ENCODE measurements at places on chromosomes 7 and 10.

DNA sequence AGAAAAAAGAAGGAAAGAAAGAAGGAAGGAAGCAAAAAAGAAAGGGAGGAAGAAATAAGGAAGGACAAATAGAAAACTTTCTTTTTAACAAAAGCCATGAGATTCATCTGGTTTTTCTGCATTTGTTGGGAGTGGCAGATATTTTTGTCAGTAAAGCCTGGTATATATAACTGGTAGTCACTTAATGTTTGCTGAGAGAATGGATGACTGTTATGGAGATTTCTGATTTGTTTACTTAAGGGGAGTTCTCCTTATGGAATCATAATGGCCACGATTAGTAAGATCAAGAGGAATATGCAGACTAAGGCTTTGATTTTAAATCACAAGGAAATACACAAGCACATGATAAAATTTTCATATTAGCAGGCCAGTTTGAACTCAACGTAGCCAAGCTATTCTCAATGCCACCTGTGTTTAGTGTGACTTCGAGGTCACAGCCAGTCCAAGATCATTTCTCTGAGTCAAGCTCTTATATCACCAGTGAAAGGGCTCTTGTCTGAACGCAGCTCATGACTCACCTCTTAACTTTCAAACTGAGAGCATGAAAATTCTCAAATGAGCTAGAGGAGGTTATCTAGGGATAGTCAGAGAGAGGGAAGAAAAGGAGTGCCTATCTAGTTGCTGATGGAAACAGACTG, 445.1 kb upstream of the ZMIZ1 start:
- no peak for DNase-seq

DNA sequence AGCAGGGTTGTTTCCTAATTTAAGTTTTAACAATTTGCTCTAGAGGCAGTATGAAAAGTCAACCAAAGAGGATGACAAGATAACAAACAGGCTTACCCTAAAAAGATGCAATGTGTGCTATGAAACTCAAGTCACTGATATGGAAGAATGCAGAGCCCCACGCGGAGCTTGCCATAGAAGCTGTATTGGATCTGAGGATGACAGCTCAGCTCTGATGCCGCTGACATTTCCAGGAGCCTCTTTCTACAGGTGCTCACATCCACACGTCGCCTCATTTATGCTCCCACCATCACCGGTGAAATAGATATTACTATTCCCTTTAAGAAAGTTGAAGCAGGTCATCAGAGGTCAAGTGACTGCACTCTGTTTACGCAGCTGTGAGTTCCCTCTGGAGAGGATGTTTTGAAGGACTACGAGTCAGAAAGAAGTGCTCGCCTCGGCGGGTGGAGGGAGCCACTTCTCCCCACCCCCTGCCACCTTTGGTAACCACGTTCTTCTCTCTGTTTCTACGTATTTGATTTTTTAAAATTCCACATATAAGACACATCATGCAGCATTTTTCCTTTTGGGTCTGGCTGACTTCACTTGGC, 275.4 kb downstream of the GLRX3 start:
- DNase-seq: no peak

- no peak for DNase-seq
Measured at GRCh38 chr10:85926136-85926535, 440.5 kb downstream of the GRID1 start.

GRCh38 chr7:80768756-80769155, 130.3 kb downstream of the CD36 start:
- no peak for DNase-seq

- DNase-seq: no peak
Measured at GRCh38 chr7:120792861-120793130, 65.1 kb downstream of the TSPAN12 start.

- no peak for DNase-seq
Measured at GRCh38 chr10:71234004-71234894, 21.9 kb downstream of the UNC5B start.

DNA sequence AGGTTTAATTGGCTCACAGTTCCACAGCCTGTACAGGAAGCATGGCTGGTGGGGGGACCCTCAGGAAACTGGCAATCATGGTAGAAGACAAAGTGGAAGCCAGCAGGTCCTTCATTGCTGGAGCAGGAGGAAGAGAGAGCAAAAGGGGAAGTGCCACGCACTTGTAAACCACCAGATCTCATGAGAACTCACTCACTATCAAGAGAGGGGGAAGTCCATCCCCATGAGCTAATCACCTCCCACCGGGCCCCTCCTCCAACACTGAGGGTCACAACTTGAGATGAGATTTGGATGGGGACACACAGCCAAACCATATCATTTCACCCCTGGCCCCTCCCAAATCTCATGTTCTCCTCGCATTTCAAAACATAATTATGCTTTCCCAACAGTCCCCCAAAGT, 171.9 kb upstream of the CACNA2D1 start:
- no peak for DNase-seq

GRCh38 chr7:41816111-41816510, 113.2 kb upstream of the INHBA start:
- no peak for DNase-seq

DNA sequence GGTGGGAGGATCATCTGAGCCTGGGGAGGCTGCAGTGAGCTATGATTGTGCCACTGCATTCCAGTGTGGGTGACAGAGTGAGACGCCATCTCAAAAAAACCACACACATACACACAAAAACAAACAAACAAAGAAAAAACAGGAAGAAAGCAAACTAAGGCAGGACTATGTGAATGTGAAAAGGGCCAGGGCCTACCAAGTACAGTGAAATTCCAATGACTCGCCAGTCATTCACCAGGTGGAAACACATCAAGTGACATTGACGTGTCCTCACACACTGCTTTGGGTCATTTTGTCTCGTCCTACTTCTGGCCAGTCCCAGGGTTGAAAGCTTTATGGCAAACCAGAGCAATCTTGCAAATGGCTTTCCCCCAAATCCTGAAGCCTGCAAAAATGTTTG, 79.9 kb downstream of the HIP1 start:
- no peak for DNase-seq

GRCh38 chr10:123537188-123537961, 128.8 kb upstream of the GPR26 start:
- no peak for DNase-seq

DNA sequence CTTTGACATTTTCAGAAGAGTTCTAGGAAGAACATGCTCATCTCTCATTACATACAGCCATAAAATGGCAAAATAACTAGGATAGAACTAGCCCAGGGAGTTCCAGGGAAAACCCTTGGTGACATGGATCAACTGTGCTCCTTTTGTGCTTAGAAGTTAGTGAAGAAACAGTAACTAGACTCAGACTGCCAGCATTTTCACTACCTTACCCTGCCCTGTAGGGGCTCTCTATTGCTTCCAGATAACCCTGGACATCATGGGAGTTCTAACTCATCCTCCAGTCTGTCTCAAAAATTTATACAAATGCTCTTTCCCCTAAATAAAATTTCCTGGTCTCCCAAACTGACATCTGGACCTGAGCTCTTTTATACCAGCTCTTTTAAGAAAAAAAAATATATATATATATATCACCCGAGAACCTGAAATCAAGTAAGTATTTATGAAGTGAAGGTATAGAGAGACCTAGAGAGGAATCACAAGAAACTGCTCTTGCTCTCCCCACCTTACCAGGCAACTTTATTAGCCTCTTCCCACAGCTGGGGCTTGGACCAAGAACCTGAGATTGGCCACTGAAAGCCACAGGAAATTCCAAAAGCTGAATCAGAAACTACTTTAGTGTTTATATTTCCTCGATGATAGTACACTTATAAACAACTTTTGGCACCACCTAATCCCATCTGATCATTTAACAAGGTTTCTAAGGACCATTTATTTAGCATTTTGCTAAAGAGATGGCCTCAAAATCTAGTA, 101.4 kb downstream of the RELN start:
- no peak for DNase-seq

GRCh38 chr7:37982423-37982822, 62.0 kb downstream of the EPDR1 start:
- no peak for DNase-seq

GRCh38 chr7:49805371-49806007, 32.1 kb downstream of the VWC2 start:
- DNase-seq: no peak

DNA sequence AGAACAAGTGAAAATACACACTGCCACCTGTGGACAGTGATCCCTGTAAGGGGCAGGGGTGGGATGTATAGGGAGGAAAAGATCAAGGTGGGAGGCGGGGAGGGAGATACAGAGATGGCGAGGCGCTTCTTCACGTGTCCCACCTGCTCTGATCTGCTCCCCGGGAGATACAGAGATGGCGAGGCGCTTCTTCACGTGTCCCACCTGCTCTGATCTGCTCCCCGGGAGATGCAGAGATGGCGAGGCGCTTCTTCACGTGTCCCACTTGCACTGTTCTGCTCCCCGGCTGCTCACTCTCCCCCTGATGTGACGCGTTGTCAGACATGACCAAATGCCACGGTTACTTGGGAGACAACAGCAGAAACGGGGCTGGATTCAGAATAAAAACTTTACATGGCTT, 308.3 kb upstream of the SHH start:
- DNase-seq: no peak

DNA sequence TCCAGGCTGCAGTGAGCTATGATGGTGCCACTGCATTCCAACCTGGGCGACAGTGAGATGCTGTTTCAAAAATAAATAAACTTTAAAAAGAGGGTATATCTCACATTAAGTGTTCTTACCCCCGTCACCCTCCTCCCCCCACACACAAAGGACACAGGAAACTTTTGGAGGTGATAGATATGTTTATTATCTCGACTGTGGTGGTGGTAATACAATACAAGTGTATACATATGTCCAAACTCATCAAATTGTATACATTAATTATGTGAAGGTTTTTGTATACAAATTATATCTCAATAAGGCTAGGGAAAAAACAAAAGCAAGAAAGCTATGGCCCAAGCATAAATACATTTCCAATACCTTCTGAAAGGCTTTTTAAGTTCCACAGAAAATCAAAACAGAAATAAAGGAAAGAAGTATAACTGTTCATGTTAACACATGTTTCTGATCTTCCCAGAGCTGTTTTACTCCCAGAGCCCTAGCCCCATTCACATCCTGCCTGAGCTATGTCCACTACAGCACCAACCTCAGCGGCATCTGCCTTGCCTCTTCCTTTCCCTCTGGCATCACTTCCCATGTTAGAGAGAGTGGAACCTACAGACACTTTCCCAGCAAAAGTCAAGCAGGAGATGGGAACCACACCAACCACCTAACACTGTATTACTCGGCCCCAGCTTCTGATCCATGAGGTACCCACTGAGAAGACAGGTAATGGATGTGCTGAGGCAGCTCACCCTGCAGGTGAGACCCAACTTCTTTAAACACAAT, 48.1 kb downstream of the SGMS1 start:
- no peak for DNase-seq
